CD4-positive, alpha-beta T cell treated with Interferon gamma for 1 hour (primary cell): ENCODE measurements at places on chromosomes 7 and 10.

DNA sequence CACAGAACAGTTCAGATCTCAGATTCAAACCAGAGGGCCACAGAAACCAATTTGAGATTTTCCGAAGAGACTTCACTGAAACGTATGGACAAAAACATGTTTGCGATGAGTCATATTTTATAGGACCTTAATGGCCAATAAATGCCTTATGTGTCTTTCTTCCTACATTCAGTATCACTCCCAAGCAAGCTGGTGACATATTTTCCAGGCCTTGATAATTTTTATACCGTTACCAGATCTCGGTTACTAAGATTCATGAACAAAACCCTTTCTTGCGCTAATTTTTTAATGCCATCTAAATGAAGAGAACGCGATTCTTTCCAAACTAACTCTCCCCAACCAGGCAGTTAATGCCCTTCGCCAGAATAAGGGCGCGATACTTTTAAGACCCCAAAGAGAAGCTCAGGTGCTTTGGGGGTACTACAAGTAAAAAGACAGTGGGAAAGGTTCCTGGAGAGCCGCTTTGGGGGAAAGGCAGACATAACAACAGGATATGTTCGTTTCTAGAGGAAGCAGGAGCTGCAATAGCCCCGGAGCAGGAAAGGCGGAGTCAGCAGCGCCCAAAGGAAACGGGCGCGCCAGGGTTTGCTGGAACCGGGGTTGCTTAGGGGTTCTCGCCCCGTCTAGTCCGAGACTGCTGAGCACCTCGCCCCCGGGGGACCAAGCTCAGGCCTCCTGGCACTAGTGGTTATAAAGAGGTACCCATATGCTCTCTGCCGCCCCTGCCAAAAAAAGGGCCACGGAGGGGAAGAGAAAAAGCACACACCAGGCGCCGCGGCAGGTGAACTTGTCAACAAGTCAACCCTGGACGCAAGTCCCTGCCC is 884 bp downstream of the ICA1 start:
- DNase-seq: no peak

DNA sequence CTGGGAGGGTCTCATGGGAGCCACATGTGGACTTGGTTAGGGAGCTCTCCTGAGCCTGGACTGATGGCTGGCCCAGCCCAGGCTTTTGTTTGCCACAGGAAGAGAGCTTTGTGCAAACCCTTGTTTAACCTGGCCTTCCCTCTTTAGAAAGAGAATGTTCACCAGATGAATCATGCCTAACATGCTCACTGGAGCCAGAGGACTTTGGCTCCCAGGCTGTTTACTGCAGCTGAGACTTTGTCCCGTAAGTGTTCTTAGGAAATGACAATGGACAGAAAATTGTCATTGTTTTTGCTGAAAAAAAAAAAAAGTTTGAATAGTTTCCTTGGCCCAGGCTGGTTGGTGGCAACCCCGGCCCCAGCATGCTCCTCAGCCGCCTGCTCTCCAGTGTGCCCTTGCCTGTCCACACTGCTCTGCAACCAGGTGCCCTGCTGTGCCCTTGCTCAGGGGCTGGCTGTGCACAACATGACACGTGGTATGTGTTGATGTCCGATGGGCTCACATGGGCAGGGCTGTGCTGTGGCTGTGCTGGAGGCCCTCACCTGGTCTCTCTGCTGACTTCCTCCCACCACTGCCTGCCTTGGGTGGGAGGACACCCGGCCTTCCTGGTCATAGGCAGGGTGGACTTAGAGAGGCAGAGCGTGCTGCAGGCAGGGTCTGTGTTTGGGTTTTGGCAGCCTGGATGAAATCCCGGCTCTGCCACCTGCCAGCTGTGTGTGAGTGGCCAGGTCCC is 215.3 kb upstream of the ZNF32 start:
- no peak for DNase-seq

DNA sequence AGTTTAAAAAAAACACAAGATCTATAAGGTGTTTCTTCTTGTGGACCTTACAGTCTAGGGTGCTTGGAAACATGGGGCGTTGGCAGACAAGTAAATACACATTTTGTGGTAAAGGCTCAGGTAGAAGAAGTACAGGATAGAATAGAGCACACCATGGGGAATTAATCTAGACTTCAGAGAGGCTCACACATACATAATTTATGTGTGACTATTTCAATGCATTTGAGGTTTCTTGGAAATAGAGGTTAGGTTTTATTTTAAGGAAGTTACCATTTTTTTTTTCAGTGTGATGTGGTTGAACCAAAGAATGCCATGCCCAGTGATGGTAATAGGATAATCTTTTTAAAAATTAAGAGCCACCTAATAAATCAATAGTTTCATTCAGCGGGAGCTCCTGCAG is 12.8 kb downstream of the CFTR start:
- DNase-seq: no peak

- no peak for DNase-seq
Observed at GRCh38 chr7:107173191-107173590, 4.4 kb downstream of the HBP1 start.

DNA sequence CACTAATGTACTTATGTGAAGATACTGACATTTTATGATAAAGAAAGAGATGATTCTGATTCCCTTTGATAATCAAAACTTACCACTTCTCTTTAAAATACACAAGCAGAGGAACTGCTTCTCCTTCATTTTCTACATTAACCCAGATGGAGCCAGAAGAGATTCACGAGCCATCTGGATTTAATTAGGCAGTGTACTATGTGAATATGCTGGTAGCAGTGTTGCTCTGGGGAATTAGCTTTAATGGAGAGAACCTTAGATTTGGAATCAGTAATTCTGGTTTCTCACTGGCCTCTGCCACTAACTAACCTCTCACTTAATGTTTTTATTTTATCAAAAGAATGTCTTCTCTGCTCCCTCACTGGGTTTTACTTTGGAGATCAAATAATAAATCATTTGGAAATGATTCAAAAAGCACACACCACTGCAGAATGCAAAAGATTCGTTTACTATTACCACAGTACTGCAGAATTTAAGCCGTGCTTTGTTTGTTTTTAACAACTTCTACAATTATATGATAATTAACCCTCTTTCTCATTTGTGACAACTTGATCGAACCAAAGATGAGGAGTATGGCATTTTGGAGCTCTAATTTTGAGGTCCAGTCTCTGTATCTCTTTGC is 77.5 kb upstream of the PHYHIPL start:
- no peak for DNase-seq

DNA sequence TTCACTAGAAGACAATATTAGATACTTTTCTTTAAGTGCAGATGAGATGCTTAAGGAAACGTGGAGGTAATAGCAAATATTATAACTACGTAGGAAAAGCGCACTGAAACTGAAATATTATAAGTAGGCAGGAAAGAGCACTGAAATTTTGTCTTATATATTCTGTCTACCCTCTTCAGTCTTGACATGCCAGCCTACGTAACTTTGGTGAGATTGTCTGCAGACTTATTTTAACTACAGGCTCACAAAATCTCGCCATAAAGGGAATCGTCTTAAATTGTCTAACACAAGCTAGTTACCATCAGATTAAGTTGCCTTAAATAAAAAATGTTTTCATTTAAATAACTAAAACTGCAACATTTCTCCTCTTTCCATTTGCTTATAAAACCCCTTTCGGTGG is 280.1 kb upstream of the PTER start:
- DNase-seq: no peak

DNA sequence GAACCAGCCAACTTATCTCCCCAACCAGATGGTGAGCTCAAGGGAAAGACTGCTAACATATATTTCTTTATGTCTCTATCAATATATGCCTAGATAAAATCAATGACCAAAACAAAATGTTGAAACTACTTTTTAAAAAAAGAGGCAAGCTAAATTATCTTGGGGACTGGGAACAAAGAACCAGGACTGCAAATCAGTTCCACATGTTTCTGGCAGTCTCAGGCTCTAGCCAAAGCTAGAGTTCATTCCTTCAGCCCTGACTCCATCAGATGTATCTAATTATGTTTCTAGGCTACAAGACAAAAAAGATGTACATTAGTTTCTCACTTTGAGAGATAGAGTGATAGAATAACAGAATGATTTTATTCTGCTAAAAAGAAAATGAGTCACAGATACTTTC is 1290.3 kb upstream of the SORCS1 start:
- DNase-seq: no peak

- no peak for DNase-seq
Observed at GRCh38 chr7:55512635-55513191, 59.6 kb downstream of the VOPP1 start.

- no peak for DNase-seq
Observed at GRCh38 chr10:73559590-73559989, 31.6 kb downstream of the USP54 start.

GRCh38 chr10:7397049-7398035 is 13.5 kb downstream of the SFMBT2 start:
- DNase-seq: no peak

GRCh38 chr10:76034353-76035205 is 603.2 kb downstream of the LRMDA start:
- no peak for DNase-seq

- DNase-seq: no peak
Observed at GRCh38 chr7:121624958-121625357, 228.8 kb upstream of the FAM3C start.

DNA sequence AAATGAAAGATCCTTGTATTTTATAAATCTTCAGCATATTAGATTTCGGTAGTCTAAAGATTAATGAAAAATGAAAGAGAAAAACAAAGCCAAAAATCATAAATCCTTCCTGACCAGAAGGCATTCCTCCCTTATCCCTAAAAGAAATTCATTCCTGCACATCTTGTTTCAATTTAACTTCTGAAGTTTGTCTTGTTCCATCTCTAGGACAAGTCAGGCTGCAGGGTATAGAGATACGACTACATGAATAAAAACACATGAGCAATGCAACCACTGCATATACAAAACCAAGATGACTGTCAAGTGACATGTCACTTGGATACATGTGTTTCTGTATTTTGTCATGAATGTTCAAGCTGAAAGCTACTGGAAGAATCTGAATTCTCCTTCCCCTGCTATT is 214.9 kb downstream of the JAZF1 start:
- DNase-seq: no peak

DNA sequence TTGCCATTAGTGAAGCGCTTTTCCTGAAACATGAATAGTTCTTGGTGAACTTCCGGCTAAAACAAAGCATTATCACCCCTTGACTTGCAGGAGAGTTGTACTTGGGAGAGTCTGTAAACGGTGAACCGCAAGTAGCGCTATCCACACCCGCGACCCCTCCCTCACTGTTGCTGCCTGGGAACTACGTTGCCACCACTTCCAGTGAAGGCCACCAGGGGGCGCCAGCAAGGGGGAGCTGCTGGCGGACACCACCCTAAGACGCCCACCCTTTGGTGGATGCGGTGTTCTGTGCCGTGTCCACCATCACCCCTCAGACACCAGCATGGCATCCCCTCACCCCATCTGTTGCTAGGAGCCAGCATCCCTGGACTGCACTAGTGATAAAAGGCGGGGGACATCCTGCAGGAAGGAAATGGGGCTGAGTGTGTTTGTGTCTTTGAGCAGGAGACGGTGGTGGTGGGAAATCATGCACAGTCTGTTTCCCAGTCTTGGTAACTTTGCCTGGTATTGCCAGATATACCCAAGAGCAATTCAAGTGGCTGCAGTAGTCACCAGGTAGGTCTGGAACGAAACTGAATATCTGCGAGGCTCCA is 298.2 kb downstream of the FRMD4A start:
- DNase-seq: peak; percentile 8

- DNase-seq: no peak
Observed at GRCh38 chr7:100137851-100138760, 10.6 kb upstream of the LAMTOR4 start.

GRCh38 chr7:19811386-19811785 is 38.0 kb upstream of the TMEM196 start:
- DNase-seq: no peak
